ENCODE measurements at places on chromosomes 1 and 21. TPM values are rescaled to one million over a fixed set of nuclear protein-coding genes. Genes with fewer than 3 reads are reported as not detected.

GRCh38 chr1:117237726-117238381 lies 27.1 kb upstream of the VTCN1 start:
- H3K4me3 ChIP-seq: no peak overlapping the region
- DNase-seq: no peak

DNA sequence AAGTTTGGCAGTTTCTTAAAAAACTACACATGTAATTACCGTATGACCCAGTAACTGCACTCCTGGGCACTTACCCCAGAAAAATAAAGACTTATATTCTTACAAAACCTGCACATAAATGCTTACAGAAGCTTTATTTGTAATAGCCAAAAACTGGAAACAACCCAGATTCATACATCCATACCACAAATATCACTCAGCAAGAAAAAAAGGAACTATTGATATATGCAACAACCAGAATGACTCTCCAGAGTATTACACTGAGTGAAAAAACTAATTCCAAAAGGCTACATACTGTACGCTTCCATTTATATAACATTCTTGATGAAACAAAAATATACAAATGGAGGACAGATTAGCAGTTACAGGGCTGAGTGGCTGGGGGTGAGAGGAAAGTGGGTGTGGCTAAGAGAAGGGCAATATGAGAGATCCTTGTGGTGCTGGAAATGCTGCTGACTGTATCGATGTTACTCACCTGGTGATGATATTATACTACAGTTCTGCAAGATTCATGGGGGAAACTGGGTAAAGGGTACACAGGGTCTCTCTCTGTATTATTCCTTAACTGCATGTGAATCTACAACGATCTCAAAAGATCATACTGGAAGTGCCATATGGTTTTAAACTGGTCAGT lies 96.0 kb upstream of the GNG4 start:
- H3K4me1 ChIP-seq: peaks cover 3% of the 10 kb centered on the region
- no peak for DNase-seq
- no peak overlapping the region for H3K27ac ChIP-seq
- H3K4me3 ChIP-seq: no peak overlapping the region
- no peaks in the 10 kb centered on the region for H3K27me3 ChIP-seq

CRP gene
- not detected for total RNA-seq

CA14 gene
- not detected for total RNA-seq

CFHR1 gene
- total RNA-seq: not detected

VANGL1 gene
- 7.8 TPM for total RNA-seq

Measured in activated CD4-positive, alpha-beta T cell treated with anti-CD3 and anti-CD28 coated beads, Interleukin-2, amount 10 ng/mL, durations not matched to agents 24 days and 14 days (primary cell).